ENCODE measurements at places on chromosomes 12 and 14.
A peak's percentile ranks its signal among the peaks of the same experiment; 100 is the strongest.

- no peak for DNase-seq
Observed at GRCh38 chr12:90833228-90833627, 121.7 kb downstream of the CCER1 start.

DNA sequence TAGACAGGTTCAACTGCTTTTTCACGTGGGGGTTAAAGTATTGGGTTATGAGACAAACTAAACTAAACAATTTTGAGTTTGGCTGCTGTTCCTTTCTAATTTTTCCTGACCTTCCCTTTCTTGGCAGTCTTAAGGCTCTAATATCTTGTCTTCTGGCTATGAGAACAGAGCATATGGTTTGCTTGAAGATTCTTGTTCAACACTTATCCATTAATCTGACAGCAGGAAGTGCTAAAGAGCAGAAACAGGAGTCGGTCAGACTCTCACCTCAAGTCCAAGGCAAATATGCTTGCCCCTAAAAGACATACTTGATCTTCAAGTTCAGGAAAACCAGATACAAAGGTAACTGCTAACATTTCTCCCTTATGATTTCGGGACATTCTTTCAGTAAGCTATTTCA is 52.6 kb upstream of the KCNJ8 start:
- no peak for DNase-seq

DNA sequence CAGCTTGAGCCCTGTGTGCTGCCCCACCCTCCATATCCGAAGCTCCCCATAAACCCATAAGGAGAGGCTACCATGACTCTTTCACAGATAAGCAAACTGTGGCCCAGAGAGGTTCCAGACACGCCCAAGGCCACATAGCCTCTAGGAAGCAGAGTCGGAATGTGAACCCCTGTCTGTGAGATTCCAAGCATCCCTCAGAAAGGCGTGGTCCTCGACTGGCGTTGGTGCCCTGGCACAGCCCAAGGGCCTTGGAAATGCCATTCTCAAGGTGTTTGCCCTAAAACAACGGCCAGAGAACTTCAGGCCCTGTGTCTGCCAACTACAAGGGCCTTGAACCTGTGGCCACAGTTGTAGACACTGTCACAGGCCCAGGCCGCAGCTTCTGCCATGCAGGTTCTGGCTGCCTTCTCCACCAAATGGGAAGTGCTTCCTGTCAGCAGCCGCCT is 8.5 kb upstream of the DIO3 start:
- no peak for DNase-seq

DNA sequence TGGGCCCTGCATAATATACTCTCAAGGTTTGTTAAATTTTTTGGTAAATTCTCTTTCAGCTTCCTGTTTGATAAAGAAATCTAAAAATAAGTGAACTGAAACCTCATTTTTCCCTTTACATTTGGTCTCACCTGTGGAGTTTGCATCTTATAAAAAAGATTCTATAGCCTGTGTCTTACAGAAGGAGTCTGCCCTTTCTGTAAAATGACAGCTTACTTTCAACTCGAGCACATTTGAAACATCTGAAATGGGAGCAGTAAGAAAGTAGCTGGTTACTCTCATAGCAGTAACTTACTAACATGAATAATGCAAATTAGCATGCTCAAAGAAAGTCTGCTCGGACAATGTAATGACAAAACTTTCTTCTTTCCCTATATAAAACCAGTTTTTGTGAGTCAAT is 155.8 kb downstream of the NELL2 start:
- no peak for DNase-seq

DNA sequence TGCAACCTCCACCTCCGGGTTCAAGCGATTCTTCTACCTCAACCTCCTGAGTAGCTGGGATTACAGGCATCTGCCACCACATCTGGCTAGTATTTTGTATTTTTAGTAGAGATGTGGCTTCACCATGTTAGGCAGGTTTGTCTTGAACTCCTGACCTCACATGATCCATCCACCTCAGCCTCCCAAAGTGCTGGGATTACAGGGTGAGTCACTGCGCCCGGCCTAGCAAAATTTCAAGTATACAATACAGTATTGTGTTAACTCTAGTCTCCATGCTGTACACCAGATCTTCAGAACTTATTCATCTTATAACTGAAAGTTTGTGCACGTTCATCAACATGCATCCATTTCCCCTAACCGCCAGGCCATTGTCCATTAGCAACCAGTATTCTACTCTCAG is 115.1 kb upstream of the MDGA2 start:
- no peak for DNase-seq

- DNase-seq: no peak
Observed at GRCh38 chr12:8156845-8157244, at the start of gene ZNF705A. ZNF705A (plus strand) TSS chr12:8157015; CDS start chr12:8172626, 15,611 bp downstream.

- DNase-seq: no peak
Observed at GRCh38 chr12:115095073-115095748, 411.2 kb upstream of the TBX3 start.

DNA sequence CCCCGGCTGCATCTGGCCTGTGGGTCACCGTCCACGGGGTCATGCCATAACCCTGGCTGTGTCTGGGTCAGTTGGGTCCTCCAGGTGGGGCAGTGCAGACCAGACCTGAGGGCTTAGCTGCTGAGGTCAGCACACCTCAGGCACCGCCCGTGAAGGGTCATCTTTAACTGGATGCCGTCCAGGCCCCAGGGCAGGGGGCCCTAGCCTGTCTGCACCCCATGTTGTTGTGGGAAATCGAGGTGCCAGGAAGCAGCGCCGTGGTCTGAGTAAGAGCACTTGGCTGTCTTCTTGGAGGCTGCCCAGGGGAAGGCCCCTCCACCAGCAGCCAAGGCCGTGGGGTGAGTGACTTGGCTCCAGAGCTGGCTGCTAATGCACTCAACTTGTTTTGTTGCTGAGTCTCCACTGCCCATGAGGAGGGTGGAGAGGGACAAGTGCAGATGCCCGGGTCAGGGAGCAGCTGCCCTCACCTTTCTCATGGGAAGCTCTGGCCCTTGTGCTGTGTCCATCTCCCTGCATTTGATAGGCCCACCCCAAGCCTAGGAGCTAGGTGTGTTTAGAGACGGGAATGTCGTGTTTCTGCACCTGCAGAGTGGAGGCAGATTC is 317.2 kb downstream of the TMEM121 start:
- DNase-seq: no peak

GRCh38 chr14:102629011-102629444 is 36.6 kb downstream of the RCOR1 start:
- DNase-seq: no peak

DNA sequence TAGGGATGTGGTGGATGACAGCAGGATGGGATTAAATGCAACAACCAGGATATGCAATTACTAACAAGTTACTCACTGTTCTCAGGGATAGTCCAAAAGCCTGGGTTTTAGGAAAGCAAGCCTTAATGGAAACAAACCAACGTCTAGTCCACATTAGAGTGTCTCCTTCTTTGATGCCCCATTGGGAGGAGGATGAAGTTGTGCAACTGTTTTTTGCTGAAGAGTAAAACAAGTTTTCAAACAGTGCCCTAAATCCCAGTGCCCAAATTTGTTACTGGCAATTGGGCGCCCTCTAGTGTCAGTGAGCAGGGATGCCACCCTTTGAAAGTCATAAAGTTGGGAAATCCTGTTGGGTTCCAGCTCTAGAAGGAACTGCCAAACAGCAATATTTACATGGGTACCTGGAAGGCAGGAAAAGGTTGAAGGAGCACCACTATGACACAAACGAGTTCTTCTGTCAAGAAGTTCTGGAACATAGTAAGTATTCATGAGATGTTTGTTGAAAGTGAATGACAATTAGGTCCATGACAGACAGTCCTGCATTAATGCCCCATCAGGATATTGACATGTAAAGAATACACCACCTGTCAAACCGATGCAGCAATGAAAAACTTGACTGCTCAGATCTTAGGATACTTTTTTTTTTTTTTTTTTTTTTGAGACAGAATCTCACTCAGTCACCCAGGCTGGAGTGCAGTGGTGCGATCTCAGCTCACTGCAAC is 11.1 kb upstream of the DPF3 start:
- DNase-seq: no peak

DNA sequence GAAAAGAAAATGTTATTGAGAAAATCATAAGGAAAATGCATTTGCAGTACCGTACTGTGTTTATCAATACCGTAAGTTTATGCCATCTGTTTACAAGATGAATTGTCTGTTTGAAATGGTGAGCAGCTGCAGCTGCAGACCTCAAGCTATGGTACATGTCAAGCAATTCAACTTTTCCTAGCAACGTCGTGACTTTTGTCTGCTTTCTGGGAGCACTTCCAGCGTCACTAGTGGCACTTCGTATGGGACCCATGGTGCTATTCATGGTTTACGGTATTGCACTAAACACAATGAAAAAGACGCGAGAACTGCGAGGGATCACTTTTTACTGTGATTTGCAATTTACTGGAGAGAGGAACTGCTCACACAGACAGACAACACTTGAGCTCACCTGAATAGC is 160.8 kb downstream of the UNC79 start:
- DNase-seq: no peak

- no peak for DNase-seq
Observed at GRCh38 chr12:66187821-66188220, 1.2 kb upstream of the IRAK3 start.

DNA sequence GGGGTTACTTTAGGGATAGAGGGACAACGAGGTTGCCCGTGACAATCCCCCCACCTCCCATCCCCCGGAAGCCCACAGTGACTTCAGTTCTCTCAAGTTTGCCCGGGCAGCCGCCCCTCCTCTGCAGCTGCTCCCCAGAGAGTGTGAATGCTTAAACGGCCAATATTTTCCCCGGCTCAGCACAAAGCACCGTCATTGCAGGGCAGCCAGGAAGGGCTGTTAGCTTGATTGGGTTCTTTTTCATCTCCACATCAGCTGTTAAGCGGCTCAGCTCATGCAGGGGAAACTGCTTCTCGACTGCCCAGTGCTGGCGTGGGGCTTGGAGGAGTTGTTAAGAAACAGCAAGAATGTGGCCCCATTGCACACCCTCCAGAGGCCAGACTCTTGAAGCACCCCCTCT is 120.5 kb upstream of the NCOR2 start:
- no peak for DNase-seq

DNA sequence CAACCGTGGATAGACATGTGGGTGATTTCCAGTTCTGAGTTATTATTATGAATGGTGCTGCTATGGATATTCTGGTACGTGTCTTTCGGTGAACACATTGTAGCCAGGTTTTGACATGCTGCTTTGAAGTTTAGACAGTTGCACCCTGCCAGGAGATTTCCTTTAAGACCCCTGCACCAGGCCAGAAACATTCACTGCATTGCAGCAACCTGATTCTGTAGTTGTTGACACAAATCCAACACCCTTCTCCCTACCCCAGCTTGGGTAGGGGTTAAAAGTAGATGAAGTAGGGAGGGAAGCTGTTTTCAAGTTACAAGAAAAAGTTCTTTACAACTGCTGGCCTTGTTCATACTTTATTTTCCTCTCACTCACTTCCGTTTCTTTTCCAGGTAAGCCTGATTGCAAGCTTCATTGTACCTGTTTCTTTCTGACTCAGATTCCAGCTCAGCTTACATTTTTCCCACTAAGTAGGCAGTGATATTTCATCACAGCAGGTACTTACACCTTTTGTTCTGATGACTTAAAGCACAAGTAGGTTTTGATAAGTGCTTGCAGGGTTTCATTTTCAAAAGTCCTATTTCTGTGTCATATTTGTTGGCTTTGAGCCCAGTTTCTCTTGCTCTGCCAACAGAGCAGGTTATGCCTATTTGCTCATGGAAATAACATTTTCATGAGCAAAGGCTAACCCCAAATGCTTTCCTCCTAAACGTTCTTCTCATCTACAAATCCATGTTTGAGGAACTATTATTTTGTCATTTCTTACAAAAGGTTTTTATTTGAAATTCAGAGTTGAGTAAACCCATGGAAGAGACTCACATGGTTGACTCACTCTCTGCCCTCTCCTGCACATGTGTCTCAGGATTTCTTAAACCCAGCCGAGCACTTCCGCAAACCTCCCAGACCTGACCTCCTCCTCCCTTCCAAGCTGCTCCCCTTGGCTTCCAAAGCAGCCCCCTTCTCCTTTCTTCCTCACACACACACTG is 12.1 kb upstream of the LTA4H start:
- no peak for DNase-seq

DNA sequence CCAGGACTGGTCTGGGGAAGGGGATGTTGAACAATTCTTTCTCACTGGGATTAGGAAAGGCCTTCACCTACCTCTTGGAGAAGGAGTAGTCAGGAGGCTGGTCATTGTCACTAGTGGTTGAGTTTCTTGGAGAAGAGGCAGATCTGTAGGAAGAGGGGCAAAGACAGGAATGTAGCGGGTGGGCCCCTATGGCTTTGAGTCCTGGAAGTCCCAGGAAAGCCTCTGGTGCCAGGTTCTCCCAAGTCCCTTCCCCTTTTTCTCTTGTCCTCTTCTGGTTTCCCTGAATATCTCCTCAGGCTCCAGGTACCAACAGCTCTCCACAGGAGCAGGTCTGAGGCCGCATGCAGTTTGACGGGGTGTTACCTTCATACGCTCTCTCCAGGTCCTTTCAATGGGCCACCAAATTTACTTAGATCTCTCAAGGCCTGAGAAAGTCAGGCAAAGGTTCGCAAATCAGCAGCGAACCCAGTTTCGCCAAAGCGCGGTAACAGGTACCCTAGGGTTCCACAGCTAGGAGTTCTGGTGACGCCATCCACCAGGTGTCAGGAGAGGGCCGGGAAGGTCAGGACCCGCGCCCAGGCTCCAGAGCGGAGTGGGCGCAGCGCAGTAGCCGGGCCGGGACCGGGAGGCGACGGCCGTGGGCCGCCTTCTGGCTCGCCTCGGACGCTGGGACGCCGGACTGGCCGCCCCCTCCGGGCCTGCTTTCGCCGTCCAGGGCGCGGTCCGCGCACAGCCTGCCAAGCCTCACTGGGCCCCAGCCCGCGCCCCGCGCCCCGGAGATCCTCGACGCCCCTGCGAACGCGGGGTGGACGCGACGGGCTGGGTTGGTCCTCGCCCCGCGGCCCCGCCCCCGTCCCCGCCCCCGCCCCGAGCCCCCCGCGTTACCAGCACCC is 795 bp downstream of the SMAGP start:
- peak; percentile 25 for DNase-seq

GRCh38 chr14:73771848-73772638 is 57.9 kb upstream of the PNMA1 start:
- DNase-seq: no peak

GRCh38 chr14:30790827-30791226 is 83.5 kb upstream of the COCH start:
- DNase-seq: no peak

DNA sequence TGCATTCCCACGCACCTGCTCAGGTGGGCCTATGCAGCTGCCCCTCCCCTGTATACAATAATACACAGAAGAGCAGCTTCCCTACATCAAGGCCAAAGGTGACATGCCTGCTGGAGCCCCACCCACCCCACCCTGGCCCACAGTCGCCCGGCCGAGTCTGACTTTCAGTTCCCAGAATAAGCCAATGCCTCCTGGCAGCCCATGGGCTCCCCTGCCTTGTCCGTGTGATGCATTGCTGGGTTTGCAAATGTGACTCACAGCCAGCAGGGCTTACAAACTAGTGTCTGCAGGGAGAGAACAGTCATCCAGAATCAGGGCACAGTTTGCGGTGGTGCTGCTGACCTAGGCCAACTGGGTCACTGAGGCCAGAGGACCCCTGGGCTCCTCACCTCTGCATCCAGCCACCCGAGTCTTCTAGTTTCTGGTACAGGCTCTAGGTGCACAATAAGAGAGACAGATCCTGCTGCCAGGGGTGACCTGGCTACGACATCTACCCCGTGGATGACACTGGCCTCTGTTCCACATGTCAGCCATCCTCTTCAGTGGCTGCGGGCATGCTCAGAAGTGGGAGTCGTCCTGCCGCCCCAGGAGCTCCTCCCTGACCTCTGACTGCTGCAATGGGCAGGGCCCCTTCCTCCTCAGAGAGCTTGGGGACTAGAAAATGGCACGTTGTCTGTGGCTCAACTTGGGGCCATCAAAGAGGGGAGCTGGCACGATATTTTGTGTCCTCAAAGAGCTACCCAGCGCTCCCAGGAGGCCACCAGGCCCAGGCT is 84.5 kb downstream of the CHGA start:
- no peak for DNase-seq

Data from T-helper 22 cell (primary cell).